ENCODE measurements at places on chromosomes 11 and 22.
A peak's percentile ranks its signal among the peaks of the same experiment; 100 is the strongest.

- no peak for DNase-seq
These were observed 15.6 kb downstream of the KIAA1671 start for GRCh38 chr22:24968066-24968561.

DNA sequence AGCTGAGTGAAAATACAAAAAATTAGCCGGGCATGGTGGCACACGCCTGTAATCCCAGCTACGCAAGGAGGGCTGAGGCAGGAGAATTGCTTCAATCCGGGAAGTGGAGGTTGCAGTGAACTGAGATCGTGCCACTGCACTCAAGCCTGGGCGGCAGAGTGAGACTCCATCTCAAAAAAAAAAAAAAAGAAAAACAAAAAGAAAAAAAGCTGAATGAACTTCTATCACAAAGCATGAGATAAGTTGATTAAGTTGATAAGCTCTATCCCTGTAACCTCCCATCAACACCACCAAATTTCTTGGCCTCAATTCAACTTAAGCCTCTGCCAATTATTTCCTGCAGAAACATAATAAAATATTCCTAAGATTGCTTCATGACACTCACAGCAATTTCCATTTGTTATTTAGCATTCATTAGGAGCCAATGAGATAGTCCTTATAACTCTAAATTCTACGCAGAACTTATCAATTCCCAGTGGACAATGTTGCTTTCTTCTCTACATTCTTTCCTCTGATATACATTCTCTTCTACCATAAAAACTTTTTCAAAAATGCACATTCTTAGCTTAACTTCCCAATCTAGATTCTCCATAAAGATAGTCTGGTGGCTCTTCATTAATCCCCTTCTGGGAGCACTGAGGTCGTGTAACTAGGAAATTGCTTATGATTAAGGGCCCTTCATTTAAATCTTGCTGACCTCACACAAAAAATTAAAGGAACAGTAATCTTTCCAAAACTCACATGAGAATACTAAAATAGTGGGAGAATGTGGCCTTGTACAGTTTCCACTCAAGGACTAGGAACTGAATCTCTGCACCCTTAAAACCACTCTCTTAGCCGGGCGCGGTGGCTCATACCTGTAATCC is 2.9 kb downstream of the AMBRA1 start:
- no peak for DNase-seq

- DNase-seq = no peak
These were observed 37.4 kb downstream of the CSRP3 start for GRCh38 chr11:19164230-19164855.

DNA sequence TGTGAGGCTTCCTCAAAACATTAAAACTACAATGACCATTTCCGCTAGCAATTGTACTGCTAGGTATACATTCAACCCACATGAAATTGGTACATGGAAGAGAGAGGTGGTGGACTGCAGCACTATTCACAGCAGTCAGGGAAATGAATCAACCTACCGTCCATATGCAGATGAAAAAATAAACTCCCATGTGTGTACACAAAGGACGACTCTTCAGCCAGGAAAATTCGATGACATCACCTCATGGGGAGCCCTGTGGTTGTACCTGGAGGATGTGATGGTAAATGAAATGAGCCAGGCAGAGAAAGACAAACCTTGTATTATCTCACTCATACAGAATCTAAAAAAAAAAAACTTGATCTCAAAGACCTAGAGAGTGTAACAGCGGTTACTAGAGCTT is 23.3 kb downstream of the RFPL3 start:
- no peak for DNase-seq

DNA sequence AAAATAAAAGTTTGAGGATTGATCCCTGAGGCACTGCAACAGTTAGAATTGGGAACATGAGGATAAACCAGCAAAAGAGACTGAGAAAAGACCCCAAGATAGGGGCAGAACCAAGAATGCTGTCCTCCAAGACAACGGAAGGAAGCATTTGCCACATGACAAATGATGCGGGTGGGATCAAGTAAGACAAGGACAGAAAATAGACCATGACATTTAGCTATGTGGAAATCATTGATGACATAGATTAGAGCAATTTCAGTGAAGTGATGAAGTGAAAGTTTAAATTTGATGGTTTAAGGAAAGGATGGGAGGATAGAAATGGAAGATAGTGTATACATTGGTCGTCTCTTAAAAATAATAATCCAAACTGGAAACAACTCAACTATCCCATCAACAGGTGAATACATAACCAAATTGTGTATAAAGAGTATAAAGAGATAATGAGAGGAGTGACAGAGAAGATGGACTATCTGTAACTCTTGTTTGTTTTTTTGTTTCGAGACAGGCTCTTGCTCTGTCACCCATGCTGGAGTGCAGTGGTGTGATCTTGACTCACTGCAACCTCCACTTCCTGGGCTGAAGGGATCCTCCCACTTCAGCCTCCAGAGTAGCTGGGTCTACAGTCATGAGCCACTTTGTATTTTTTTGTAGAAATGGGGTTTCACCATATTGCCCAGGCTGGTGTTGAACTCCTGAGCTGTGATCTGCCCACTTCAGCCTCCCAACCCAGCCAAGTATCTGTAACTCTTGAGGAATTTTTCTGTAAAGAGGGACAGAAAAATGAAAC is 48.7 kb upstream of the FDX1 start:
- no peak for DNase-seq

DNA sequence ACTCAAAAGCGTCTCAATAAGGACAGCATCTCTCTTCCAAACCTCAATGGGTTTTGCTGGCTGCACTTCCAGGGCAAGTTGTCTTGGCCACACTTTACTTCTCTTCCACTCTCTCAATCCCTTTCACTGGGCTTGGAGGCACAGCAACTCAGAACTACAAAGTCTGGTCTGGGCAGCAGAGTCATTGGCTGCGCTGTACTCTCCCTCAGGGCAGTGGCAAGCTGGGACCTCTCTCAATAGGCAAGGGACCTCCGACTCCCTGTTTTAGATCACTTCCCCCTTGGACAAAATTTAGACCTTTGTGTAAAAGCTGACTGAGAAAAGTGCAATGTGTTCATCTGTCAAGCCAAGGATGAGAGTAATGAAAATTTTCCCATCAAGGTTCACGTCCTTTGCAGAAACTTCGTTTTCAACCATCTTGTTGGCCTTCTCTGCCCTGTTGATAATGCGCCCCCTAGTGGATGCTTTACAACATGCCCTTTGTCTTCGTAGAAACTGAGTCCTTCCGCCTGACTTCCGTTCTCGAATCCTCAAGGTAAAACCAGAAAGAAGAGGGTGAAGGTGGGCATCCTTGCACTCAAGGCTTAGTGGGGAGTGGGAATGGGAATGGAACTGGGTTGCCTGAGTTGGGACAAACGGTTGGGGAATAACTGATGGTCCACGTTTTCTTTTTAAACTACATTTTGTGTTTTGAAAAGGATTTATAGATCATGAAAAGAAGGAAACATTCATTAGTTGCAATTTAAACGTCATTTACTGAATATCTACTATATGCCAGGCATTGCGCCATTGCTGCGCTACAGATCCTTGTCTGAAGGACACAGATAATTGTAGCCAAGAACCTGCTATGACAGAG is 99.1 kb downstream of the CD44 start:
- DNase-seq = peak; percentile 7

GRCh38 chr11:57368106-57368844 is 12.7 kb downstream of the PRG3 start:
- peak; percentile 17 for DNase-seq

DNA sequence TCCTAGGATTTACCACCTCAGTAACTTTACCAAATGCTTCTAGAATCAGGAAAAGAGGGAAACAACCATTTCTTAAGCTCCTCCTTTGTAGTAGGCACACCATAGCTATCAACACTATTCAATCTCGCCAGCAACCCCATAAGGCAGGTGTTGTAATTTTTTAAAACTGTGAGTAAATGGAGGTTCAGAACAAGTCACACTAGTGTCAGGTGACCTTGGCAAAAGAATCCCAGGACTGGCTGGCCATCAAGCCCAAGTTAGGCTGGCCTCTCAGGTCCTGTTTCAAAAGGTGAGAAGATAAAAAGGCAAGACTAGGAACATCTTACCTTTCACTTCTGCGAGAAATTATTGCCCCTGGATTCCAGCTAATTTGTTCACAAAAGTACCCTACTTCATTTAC is 713 bp downstream of the TOP3B start:
- no peak for DNase-seq

DNA sequence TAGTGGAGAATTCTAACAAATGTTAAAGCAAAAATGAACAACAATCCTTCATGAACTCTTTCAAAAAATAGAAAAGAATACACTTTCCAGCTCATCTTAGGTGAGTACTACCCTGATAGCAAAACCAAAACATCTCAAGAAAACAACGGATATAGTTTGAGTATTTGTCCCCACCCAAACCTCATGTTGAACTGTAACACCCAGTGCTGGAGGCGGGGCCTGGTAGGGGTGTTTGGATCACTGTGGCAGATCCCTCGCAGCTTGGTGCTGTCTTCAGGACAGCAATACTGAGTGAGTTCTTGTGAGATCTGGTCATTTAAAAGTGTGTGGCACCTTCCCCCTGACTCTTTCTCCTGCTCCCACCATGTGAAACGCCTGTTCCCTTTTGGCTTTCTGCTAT is 27.0 kb downstream of the NCAPD3 start:
- no peak for DNase-seq

- no peak for DNase-seq
These were observed 7.4 kb upstream of the IPO7 start for GRCh38 chr11:9377036-9377435.

DNA sequence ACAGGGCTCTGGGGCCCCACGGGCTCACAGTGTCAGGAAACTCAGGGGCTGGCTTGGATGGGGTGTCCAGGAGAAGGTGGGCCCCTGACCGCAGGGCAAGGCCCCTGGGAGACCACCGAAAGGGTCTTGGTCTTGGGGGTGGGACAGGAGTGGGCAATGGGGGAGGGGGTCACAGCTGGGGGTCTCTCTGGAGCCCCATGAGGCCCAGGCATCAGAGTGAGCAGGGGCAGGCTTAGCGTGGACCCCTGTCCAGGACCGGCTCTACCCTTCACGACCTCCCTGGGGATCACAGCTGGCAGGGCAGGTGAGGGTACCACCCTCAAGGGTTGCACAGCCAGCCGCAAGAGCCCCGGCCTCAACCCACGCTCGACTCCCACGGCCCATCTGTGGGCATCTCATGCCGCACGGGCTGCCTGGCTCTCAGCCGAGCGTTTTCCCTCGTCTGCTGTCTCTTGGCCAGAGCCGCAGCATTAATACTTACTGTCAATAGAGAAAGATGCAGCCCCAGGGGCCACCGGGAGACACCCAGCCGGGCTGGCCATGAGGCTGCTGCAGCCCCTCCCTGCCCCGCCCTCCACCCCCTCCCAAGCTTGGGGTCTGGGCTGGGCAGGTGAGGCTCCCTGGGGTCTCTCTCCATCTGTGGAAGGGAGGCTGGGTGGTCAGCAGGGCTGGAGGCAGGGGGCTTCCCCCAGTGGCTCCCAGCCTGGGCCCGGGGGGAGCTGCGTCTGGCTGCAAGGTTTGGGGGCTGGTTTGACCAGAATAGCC is 662 bp downstream of the MUC5B start:
- no peak for DNase-seq

DNA sequence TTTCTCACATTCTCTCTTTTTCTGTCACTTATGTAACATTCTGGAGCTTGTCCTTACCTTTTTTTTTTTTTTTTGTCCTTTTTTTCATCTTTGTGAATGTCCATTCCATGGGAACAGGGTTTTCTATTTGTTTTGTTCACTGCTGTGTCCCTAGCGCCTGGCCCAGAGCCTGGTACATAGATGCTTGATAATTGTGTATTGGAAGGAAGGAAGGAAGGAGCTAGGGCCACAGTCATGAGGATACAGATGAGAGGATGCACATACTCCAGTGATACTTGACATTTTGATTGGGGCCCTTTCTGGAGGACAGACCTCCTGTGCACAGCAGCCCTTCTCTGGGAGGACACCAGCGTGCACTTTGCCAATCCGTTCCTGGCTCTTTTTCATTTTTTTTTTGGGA is 68.9 kb downstream of the KIAA1671 start:
- no peak for DNase-seq

DNA sequence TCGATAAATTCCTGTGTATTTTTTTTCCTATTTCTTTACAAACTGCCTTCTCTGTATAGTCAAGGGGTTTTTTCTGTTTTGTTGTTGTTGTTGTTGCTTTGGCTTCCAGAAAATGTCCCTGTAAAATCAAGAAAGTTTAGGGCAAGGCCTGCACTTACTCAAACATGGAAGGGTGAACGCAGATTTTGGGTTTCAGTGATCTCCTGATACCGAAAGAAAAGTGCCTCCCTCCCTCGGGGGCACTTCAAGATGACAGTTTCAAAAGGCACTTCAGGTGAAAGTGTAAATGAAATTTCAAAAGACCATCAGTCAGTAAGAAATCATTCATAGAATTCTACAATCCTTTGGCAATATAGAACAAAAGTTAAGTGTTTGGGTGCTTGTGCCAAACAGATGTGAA is 43.4 kb upstream of the TMPRSS4 start:
- no peak for DNase-seq

GRCh38 chr22:39773976-39774539 is 119.5 kb downstream of the ENTHD1 start:
- DNase-seq = no peak

- peak; percentile 85 for DNase-seq
These were observed 33.7 kb upstream of the APOBEC3A start for GRCh38 chr22:38923463-38924346.

GRCh38 chr22:28792491-28793383 is 7.6 kb downstream of the XBP1 start:
- DNase-seq = no peak

GRCh38 chr22:25030636-25031035 is 78.1 kb downstream of the KIAA1671 start:
- no peak for DNase-seq

- DNase-seq = no peak
These were observed 137.3 kb upstream of the SORL1-AS1 start for GRCh38 chr11:121589946-121590537.

DNA sequence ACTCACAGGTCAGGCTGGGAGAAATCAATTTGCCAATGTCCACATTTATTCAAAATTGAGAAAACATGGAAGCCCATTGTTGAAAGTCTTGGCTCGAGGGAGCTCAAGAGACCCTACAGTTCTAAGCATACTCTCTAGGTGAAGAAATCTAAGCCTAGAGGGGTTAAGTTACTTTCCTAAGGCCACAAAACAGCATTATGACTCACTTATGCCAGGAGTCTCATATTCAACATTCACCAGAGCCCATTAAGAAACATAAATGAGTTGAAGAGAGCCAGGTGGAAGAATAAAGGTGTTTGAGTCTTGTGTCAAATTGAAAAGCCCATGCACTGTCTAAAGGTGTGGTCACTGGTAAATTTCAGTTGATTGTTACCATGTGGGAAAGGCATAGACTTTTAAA is 108.1 kb downstream of the INSC start:
- DNase-seq = peak; percentile 95

DNA sequence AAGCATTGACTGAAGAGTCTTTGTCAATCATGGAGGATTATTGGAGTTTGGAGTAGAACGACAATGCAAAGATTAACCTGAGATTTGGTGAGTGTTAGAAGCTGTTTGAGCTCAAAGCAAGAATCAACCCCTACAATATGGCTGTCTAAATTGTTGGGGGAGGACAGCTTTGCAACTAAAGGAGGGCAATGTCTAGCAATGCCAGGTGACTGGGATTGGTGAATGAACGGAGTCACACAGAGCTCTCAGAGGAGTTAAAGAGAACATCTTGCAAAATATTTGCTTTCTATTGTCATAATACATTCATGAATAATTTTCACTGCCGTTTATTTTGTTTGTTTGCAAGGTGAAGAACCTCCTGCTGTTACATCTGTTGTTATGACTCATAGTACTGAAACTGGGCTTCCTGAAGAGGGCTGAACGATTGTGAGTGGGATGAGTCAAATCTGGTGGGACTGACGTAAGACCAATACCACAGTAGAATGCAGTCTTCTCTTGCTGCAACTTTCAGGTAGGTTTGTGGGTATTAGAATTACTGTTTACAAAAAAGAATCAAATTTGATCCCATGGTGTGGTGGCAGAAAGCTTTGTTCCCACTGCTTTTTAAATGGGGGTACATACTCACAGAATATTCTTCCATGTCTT is 281.9 kb downstream of the CADM1 start:
- peak; percentile 7 for DNase-seq
